Transverse colon (tissue), 4 donors: ENCODE measurements at places on chromosomes 7 and 10. TPM values are rescaled to one million over a fixed set of nuclear protein-coding genes. Genes with fewer than 3 reads are reported as not detected.

Gene ZNF853
- total RNA-seq, result 2.9 TPM

DNA sequence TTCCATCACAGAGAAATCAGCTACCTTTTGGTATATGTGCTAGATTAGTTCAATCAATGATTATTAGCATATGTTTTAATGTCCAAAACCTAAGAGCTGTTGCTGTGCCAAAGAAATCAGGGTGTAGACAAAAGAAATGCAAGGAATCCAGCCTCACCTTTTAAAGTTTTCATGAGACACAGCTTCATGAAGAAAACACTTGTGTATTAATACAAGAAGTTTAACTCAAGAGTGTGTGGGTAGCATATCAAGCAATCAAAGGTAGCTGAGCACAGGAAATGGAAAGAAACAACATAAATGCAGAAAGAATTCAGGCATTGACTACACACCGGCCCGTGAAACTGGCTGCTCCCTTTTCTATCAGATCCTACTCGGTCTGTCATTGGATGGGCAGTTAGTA, 76.0 kb upstream of the CAV2 start:
- no peak overlapping the region for H3K27ac ChIP-seq
- DNase-seq, result no peak
- peaks cover 3% of the 10 kb centered on the region for H3K4me1 ChIP-seq

DNA sequence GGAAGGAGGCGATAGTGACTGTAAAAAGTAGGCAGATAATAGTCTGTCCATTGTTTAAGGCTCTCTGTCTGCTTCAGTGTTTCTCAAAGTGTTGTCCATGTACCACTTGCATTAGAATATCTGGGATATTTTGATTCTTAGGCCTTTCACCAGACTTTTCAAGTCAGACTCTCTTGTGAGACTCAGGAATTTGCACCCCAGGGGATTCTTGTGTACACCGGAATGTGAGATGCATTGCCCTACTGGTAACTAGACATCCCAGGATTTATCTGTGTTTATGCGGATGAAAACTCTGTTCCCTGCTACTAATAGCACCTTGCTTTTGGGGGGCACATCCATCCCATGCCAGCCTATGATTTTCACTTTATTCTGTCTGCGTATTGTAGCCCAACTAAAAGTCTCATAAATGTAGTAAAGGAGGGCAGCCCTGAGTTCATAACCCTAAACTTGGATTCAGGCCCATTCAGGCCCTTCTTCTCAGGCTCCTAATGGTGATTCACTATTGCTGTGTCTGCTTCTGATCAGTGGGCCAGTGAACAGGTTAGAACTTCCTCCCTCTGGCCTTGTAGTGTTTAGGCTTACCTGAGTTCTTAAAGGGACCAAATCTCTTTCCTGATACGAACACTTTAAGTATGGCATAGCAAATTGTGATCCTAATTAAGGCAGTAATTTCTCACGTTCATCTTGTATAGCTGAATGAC, 71.8 kb upstream of the RPA3 start:
- no peak for DNase-seq
- H3K4me1 ChIP-seq, result no peaks in the 10 kb centered on the region
- no peak overlapping the region for H3K27ac ChIP-seq
- H3K36me3 ChIP-seq, result no peaks in the 10 kb centered on the region
- H3K4me3 ChIP-seq, result no peak overlapping the region
- no peaks in the 10 kb centered on the region for H3K27me3 ChIP-seq

DNA sequence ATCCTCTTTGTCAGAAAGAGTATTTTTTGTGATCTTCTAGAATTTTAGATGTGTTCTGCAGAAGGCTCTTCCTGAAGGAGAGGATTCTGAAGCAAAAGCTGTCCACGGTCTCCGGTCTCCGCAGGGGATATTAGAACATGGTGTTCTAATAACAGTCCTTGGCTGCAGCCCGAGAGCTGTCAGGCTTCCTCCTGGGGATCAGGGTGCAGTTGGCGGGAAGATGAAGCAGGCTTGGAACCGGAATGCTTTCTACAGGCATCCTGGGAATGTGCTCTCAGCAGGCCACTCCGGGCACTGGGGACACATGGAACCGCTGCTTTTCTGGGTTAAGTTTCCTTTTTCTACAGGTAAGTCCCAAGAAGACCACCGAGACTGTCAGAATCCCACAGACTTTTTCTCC, 118.6 kb upstream of the PARD3 start:
- no peaks in the 10 kb centered on the region for H3K27me3 ChIP-seq
- no peaks in the 10 kb centered on the region for H3K4me1 ChIP-seq
- DNase-seq, result no peak
- no peaks in the 10 kb centered on the region for H3K36me3 ChIP-seq
- peak overlapping the region; percentile 49 for H3K27ac ChIP-seq
- no peak overlapping the region for H3K4me3 ChIP-seq

DNA sequence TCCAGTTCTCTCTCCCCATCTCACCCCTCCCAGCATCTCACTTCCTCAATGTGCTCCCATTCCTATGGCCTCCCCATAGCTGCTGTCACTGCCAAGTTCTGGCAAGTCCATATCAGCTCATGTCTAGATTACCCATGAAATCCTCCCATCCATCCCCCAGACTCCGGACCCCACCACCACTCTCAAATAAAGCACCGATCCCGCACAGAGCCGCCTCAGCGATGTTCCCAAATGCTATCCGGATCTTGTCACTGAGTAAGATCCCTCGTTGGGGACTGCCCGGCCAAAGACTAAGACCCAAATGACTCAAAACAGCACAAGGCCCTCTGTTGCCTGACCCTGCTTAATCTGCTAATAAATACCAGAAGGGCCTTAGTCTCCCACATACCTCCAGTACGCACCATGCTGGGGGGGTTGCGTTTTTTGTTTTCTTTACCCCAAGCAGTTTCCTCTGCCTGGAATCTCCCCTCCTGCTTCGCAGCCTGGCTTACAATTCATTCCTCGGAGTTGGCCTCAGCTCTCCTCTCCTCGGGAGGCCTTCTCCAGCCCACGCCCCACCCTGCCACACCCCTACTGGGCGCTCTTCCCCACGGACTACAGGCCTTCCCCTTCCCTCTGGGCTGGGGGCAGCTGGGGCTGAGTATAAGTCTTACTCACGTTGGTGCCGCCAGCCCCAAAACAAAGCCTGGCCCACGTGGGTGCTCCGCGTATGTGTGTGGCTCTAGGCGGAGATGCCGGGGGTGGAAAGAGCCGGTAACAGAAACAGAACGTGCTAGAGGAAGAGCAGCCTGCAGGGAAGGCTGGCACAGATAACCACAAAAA, 1.8 kb upstream of the DUSP5 start:
- peak; percentile 46 for DNase-seq
- H3K27ac ChIP-seq, result peak overlapping the region; percentile 91
- H3K27me3 ChIP-seq, result peaks cover 41% of the 10 kb centered on the region
- H3K4me3 ChIP-seq, result no peak overlapping the region
- no peaks in the 10 kb centered on the region for H3K36me3 ChIP-seq

DNA sequence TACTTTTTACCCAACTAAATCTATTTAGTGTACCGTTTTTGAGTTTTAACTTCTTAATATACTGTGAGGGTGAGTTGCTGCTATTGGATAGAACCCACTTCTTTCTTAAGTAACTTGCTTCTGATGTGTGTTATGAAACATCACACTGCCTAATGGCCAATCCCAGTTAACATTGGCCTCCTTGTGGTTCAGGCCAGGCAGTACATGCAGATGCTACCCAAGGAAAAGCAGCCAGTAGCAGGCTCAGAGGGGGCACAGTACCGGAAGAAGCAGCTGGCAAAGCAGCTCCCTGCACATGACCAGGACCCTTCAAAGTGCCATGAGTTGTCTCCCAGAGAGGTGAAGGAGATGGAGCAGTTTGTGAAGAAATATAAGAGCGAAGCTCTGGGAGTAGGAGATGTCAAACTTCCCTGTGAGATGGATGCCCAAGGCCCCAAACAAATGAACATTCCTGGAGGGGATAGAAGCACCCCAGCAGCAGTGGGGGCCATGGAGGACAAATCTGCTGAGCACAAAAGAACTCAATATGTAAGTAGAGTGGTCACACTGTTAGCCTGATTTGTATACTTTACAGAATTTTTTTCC, 39.7 kb downstream of the TES start:
- no peaks in the 10 kb centered on the region for H3K27me3 ChIP-seq
- H3K4me1 ChIP-seq, result no peaks in the 10 kb centered on the region
- no peak overlapping the region for H3K4me3 ChIP-seq
- no peak for DNase-seq

- no peaks in the 10 kb centered on the region for H3K27me3 ChIP-seq
- H3K27ac ChIP-seq, result no peak overlapping the region
- H3K4me1 ChIP-seq, result no peaks in the 10 kb centered on the region
- no peaks in the 10 kb centered on the region for H3K36me3 ChIP-seq
- DNase-seq, result no peak
Observed at GRCh38 chr7:123975084-123975483, 50.0 kb downstream of the SPAM1 start.

- H3K36me3 ChIP-seq, result no peaks in the 10 kb centered on the region
Observed at GRCh38 chr7:149196151-149196704, 882 bp downstream of the ZNF282 start.

GRCh38 chr10:28987555-28988320, 301.1 kb upstream of the LYZL1 start:
- no peaks in the 10 kb centered on the region for H3K4me1 ChIP-seq
- no peaks in the 10 kb centered on the region for H3K27me3 ChIP-seq
- no peaks in the 10 kb centered on the region for H3K36me3 ChIP-seq

Gene FKBP6
- total RNA-seq, result not detected

- no peak overlapping the region for H3K27ac ChIP-seq
- no peaks in the 10 kb centered on the region for H3K36me3 ChIP-seq
- no peak overlapping the region for H3K4me3 ChIP-seq
- no peak for DNase-seq
Observed at GRCh38 chr10:11329062-11329673, 282.3 kb downstream of the USP6NL start.
